ENCODE measurements at places on chromosomes 1 and 21.

GRCh38 chr1:105865546-105865945 is 1190.9 kb upstream of the PRMT6 start:
- DNase-seq, result no peak

- no peak for DNase-seq
These were observed 28.3 kb downstream of the SUCO start for GRCh38 chr1:172561252-172561651.

DNA sequence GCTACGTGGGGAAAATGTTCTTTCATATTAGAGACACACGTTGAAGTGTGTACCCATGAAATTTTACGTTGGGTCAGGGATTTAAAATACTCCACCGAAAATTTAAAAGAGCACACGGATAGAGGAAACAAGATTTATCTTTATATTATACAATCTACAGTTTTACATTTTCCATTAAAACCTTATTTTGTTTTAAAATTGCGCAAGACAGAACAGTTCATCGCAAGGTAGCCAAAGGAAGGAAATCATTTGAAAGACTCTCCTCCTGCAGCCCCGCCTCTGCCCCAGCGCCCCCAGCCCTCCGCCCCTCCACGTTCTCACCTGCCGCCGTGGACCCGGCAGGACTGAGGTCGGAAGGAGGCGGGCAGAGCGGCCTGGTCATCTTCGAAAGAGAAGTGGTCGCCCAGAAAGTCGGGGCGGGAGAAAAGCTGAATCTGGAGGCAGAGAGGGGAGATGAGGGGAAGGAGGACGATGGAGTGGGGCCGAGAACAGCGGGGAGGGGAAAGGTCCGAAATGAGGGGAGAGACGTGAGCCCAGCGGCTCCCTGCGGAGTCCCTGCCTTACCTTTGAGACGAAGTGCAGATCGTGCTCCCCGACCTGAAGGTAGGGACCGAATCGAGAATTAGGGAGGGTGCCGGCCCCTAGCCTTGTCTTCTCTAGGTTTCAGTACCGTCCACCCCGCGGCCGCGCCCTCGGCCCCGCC is 18.0 kb downstream of the CRYBG2 start:
- no peak for DNase-seq

DNA sequence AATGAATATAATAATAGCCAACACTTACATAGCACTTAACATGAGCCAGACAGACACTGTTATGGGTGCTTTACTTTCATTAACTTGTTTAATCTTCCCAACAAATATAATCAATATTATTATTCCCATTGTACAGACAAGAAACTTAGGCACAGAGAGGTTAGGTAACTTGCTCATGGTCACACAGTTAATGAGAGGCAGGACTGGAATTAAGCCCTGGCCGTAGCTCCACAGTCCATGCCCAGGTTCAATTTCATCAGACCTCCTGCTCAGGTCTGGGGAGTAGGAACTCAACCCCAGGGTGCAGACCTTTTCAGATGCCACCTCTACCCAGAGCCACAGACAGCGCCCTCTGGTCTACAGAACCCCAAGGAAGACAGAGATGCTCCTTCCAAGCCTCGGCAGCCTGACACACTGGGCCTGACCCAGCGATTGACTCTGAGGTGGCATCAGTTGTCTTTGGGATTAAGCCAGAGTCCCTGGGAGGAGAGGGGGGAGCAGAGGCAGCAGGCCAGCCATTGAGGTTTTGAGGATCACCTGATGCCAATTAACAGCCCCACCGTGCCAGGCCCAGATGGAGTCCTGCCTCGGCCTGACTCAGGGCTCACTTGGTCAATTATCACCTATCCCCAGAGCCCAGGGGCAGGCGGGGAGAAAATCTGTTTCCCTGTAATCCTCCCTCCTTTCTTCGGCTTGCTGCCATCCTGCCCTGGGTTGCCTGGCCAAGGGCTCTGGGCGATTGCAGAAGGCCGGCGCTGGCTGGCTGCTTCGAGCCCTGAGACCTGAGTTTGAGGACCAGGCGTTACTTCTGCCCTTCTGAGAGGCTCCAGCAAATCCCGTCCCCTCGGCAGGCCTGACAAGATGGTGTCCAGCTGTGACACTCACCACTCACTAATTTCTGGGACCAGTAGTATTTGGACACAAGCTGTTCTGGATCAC is 116.7 kb downstream of the LACTBL1 start:
- DNase-seq, result no peak

DNA sequence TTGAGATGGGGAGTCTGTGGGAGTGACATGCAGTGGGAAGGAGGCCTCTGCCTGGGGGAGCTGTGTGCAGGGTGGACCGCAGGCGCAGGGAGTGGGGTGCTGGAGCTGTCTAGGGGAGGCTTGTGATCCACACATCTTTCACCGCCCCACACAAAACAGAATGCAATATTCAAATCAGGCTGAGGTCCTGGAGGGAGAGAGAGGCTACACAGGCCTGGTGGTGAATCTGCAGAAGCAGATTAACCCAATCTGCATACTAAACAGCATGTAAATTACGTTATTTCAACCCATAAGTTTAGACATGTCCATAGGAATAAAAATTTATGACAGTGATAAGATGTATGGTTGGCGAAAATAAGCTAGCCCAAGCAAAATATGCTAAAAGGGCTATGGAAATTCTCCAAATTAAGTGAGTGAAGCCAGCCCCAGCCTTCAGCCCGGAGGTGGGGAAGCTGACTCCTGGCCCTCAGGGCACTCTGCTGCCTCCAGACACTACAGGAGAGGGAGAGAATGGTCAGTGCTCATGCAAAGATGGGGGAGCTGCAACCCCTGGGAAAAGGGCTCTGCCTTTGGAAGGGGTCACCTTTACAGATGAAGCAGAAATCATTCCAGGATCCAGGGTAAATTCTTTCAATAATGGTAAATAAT is 156.2 kb upstream of the CTTNBP2NL start:
- no peak for DNase-seq

Measured in germinal center (tissue), 1 donor.